ENCODE measurements at places on chromosomes 16 and 17. TPM values are rescaled to one million over a fixed set of nuclear protein-coding genes. Genes with fewer than 3 reads are reported as not detected.

- DNase-seq: no peak
These were observed 56.7 kb upstream of the C17orf78 start for GRCh38 chr17:37318931-37319594.

- no peak for DNase-seq
These were observed 3.7 kb downstream of the TADA2A start for GRCh38 chr17:37410357-37410756.

DNA sequence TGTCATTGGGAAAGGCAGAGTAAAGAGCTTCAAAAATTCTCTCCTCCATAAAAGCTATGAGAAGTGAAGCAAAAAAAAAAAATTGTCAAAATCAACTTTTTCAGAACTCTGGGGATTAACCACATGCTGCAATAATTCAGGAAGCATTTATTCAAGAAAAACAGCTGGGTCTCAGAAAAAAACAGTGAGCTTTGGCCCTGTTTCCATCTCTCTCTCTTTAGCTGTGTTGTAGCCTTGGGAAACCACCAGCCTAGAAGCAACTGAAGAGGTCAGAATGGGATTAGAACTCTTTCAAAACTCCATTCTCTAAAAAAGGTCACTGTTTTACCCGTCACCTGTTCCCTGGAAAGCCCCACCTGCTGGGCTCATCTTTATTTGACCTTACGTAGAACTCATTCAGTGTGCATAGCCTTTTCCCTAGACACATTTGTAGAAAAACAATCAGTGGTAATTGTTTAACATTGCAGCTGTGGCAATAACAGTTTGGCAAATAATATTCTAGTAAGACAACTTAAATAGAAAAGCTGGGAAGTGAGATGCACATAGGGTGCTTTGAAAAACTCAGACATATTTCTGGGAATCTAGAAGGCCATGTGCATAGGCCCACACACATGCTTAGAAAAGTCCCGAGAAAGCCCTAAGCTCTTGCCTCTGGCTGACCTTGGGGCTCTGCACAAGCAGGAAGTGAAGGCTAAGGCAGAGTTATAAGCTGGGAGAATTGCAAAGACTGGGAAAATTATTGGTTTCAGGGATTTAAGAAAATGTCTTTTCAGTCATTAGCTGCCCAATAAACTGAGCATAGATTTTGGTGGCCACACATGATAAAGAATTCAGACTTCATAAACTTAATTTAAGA lies 18.0 kb downstream of the SLC5A11 start:
- no peak for DNase-seq

DNA sequence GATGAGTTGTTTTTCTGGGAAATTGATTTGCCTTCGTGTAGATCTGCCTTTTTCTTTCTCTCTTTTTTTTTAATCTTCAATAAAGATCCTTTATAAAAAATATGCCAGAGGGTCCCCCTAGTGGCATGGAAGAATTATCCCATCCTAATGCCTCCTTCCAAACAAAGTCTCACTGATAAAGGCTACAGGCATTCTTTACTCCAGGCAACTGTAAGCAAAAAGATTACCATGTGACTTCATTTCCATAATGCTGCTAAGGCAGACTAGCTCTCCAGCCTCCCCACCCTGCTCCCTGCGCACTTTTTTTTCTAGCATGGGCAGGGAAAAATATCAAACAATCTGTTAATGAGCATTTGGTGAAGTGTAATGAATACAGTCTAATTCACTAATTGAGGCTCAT lies 220.2 kb upstream of the CDH8 start:
- no peak for DNase-seq

DNA sequence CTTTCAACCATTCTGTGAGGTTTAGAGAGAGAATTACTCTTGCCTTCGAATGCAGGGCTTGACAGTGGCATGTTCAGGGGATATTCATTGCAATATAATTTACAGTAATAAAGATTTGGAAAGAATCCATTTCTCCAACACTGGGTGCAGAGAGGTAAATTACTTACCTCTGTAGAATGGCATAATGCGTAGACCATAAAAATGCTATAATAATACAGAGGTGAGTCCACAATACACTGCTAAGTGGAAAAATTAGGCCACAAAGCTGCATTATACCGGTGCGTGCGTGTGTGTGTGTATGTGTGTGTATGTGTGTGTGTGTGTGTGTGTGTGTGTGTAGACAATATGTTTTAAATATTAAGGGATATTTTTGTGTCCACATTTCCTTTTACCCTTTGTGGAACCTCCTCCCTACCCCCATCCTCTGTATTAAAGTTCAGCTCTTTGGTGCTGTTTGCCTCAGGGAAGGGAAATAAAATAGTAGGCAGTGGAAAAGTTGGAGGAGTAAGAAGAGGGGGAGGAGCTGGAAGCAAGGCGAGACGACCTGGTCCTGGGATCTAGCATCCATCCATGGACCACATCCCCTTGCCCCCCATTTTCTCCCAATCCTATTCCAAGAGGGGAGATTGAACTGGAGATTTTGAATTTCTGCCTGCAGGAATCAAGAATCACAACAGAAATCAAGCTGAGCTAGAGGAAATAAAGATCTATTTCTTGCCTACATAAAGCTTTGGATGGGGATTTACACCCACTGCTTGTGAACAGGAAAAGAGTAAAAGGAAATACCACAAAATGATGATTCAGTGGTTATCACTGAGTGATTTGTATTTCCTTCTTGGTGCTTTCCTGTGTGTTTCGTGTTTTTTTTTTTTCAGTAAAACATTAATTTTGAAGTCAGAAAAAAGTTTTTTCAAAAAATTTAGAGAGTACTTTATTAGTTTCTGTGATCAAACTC lies 124.8 kb downstream of the RGS9 start:
- no peak for DNase-seq

DNA sequence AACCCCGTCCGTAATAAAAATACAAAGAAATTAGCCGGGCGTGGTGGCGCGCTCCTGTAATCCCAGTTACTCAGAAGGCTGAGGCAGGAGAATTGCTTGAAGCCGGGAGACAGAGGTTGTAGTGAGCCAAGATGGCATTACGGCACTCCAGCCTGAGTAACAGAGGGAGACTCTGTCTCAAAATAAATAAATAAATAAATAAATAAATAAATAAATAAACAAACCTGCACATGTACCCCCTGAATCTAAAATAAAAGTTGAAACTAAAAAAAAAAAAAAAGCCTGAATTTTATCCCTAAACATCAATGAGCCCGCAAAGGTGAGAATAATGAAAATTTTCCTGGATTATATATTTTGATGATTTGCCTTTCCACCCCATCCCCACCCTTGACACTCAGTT lies 124.7 kb downstream of the CDH11 start:
- no peak for DNase-seq

Gene TEKT3
- total RNA-seq: not detected

Gene HAP1
- total RNA-seq: 0.55 TPM

Gene LRRC36
- not detected for total RNA-seq

Gene NPW
- 3.6 TPM for total RNA-seq

Gene CNTNAP4
- total RNA-seq: 0.57 TPM

Gene PIK3R6
- 2.6 TPM for total RNA-seq

Gene KCNH6
- total RNA-seq: 22.4 TPM
